H54 (cell line): ENCODE measurements at places on chromosomes 12 and 14.
A peak's percentile ranks its signal among the peaks of the same experiment; 100 is the strongest.

- no peak for DNase-seq
Observed at GRCh38 chr14:61565836-61566536, 129.3 kb upstream of the HIF1A start.

GRCh38 chr12:68370006-68370590 is 37.9 kb upstream of the MDM1 start:
- DNase-seq = no peak

DNA sequence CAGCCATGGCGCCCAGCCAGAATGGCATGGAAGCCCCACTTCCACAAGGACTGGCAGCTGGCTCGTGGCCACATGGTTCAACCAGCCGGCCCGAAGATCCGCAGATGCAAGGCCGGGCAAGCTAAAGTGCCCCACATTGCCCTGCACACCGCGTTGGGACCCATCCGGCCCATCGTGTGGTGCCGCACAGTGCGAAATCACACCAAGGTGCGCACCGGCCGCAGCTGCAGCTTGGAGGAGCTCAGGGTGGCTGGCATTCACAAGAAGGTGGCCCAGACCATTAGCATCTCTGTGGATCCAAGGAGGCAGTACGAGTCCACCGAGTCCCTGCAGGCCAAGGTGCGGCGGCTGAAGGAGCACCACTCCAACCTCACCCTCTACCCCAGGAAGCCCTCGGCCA is 15.9 kb downstream of the CDC42BPB start:
- DNase-seq = no peak

- no peak for DNase-seq
Observed at GRCh38 chr14:58082011-58082410, 70.0 kb downstream of the ARMH4 start.

DNA sequence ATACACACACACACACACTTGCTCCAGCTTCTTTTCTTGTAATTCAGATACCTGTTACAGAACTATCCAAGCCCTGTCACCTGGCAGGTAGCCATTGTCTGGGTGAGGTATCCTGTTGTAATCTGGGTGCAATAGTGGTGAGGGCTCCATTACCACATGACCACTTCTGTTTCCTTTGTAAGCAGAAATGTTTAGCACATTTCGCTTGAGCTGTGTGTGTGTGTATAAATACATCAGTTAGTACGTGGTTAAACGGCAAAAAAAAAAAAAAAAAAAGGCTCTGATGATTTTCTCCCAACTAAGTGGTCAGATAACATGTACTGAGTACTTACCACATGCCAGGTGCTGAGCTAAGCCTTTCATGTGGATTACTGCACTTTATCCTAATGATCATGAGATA is 129.3 kb upstream of the SSTR1 start:
- DNase-seq = no peak

- DNase-seq = no peak
Observed at GRCh38 chr12:14326699-14327098, 38.8 kb upstream of the ATF7IP start.

DNA sequence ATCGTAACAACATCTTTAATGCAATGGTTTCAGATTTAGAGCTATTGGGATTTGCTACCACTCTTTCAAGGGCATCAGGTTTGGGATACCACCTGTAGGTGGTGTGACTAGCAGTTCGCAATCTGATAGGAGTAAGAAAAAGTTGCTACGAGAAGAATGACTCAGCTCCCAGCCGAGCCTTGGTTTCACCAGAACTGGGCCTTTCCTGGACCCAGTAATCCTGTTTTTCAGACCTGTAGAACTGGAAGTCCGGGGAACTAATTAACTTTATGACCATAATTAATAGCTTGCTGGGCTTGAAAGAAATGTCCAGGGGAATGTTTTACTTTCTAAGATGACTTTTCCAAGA is 770 bp downstream of the ABHD4 start:
- DNase-seq = peak; percentile 32

- no peak for DNase-seq
Observed at GRCh38 chr14:32470161-32470715, 141.1 kb downstream of the AKAP6 start.

GRCh38 chr12:66742508-66743367 is 63.9 kb upstream of the GRIP1 start:
- DNase-seq = no peak

GRCh38 chr12:46379352-46379751 is 6.8 kb upstream of the SLC38A2 start:
- DNase-seq = no peak

DNA sequence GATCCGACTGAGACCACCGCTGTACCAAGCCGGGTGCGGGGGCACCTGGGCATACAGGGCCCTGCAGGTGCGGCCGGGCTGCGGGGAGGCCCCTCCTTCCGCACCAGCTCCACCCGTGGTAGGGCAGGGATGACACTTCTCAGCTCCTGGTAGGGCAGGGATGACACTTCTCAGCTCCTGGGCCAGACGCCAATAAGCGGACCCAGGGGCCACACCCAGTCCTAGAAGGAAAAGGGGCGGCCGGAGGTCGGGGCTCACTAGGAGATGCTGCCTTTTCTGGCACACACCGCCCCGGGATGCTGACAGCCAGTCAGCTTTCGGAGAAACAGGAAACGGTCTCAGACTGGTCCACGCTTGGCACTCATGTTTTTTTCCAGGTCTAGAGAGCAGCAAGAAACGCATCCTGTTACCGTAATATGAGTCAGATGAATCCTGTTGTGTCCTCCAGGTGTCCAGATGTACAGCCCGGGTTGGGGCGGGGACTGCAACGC is 34.8 kb downstream of the NFKBIA start:
- DNase-seq = no peak

DNA sequence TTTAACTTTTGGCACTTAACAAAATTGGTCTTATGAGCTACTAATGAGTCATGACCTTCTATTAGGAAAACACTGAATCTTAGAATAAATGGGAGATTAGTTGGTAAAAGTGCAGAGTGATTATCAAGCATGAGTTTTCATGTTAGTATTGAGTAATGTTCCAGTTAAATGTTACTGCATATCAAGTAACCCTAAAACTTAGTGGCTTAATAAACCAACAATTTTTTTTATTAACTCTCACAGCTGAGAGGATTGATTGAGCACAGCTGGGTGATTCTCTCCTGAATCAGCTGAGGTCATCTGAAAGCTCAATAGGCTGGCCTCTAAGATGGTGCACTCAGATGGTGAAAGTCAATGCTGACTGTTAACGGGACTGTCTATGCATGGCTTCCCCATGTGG is 248.6 kb downstream of the BCL11B start:
- DNase-seq = no peak

GRCh38 chr14:92513204-92513965 is at the start of gene RIN3:
Gene RIN3 (plus strand): TSS chr14:92513781. CDS start chr14:92513933, 152 bp downstream.
- DNase-seq = peak; percentile 60

DNA sequence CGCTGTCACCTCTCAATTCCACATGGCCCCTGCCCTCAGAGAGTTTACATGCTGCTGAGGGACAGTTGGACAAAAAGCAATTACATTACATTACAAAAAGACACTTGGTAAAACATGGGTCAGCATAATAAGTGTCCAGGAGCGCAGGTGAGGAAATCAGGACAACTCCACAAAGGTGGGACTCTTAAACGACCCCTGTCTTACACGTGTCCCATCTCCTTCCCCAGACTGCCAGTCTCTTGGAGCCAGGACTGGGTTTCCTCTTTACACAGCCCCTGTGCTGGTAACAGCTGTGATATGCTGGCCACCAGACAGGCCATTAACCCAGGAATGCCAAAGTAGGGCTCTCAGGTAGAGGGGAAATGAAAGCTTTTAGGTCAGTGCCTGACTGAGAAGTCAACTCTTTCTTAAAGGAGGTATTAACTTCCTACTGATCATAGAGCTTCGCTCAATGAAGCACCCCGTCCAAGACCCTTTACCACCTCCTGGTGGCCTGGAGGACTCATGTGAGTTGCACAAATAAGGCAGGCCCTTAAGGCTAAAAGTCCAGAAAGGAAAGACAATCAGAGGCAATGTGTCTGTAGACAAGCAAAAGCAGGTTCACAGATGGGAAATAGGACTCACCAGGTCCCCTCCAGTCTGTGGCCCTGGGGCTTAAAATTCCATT is 55.5 kb downstream of the ANO2 start:
- no peak for DNase-seq

- no peak for DNase-seq
Observed at GRCh38 chr12:22014783-22015144, 31.3 kb upstream of the CMAS start.

DNA sequence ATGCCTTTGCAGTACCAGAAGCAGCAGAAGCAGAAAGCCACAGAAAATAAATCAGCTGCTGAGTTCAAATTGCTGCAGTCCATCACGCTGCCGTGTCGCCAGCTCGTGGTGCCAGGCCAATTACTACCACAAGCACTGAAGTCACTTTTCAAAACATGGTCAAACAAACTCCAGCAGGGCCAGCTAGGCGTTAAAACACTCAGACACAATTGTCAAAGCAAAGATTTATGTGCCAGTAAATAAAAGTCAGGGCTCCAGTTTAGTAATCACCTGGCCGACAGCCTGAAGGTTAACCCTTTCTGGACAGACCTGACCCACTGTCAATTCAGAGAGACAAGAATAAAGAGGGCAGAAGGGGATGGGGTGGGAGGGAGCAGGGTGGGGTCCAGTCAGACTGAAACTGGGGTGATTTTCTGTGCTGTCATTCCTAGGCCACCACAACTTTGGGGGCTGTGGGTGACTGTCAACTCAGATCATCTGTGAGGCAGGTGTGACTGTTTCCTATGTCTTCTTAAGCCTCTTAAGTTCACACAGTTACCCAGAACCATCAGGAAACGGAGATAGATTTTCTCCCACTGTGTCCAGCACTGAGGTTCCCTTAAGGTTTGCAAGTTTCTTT is 109.8 kb upstream of the FUT8 start:
- DNase-seq = no peak

DNA sequence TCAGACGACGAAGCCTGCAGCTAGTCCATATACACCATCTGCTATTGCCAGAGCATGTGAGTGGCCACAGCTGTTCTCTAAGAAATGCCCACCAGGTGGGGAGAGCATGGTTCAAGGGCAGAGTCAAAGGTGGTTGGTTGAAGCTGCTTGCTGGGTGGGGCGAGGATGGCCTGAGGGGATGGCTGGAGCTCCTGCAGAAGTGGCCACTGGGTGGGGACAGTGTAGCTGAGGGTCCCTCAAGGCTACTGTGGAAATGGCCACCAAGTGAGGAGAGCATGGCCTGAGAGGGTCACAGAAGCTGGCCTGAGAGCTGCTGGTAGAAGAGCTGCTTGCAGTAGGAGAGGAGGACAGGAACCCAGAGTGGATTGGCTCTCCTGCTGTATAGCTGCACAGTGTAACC is 102.4 kb downstream of the AACS start:
- DNase-seq = no peak

DNA sequence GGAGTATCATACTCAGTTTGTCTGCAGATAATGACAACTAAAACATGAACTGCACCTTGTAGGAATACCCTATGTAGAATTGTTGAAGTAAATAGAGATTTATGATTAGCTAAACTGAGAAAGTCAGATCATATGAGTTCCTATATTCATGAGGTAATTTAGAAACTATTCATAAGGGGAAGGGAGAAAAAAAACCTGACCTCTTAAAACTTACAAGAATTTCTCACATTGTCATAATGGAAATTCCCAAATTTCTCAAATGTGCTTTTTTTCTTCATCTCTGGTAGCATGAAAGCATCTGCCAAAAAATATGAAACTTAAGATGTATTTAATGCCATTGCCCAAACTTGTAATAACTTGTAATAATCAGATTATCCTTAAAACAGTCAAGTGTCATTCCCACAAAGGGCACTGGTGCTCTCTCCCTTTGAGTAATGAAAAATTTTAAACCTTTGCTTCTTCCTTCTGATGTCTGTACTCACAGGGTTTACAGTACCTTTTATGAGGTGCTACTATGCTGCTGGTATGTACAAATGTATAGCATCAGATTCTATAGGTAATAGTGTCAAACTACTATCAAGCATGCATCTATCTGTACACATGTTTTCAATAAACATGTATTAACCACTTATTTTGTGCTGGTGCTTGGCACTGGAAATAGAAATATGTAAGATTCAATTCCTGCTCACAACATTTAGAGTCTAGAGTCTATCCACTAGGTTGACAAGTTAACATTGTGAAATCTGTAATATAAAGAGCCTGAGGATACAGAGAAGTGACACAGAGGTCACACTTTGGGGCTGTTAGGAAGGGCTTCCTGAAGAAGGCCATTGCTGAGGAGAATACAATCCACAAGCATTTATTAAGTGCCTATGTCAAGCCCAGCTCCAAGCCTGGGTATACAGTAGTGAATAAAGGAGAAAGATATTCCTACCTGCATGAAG is 17.4 kb upstream of the DRAM1 start:
- no peak for DNase-seq

- no peak for DNase-seq
Observed at GRCh38 chr12:92863251-92863650, 65.8 kb downstream of the EEA1 start.

DNA sequence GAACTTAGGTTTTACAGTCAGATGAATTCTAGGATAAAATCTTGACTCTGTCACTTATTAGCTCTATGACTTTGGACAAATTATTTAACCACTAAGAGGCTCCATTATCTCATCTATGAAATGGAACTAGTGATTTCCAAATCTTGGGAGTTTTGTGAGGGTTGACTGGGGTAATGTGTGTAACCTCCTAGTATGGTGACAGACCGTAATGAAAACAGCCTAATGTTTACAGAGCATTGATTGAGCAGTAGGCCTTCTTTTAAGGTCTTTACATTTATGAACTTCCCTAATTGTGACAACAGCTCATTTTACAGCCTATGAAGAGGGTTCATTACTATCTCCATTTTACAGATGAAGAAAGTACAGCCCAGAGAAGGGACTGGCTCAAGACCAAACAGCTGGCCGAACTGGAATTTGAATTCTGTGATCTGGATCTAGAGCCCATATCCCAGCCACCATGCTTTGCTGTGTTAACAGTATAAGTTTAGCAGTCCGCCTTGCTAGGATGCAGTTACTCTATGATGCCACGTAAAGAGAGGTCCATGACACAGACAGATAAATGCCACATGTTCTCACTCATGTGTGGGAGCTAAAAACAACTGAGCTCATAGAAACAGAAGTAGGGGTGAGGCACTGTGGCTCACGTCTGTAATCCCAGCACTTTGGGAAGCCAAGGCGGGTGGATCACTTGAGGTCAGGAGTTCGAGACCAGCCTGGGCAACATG is 9.1 kb upstream of the FBXL14 start:
- no peak for DNase-seq

- DNase-seq = no peak
Observed at GRCh38 chr14:104554088-104554607, 25.4 kb upstream of the C14orf180 start.

GRCh38 chr14:47240748-47241437 is 434.5 kb downstream of the MDGA2 start:
- DNase-seq = no peak

- DNase-seq = no peak
Observed at GRCh38 chr12:126558219-126558618, 1493.0 kb downstream of the AACS start.
